ENCODE measurements at places on chromosomes 1 and 21.

- DNase-seq = no peak
Observed at GRCh38 chr1:201344206-201345080, 33.0 kb downstream of the TNNT2 start.

GRCh38 chr1:108057541-108057940, 92.6 kb upstream of the VAV3 start:
- DNase-seq = peak; percentile 9

DNA sequence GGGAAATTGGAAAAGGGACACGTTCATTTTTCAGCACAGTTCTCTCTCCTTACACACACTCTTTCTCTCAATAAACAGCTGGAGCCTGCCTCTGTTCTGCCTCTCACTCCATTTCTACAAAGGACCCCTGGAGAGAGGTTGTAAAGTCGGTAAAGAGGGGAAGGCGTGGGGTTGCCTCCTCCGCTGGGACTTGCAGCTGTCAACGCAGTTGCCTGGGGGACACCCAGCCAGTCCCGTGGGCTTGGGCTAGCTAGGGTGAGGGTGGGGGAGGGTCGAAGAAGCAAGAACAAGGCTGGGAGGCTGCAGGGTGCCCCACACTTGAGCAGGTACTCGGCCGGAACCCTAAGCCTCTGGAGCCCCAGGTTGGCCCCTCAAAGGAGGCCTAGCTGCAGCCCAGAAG, 27.6 kb downstream of the C1orf216 start:
- no peak for DNase-seq

GRCh38 chr1:23718482-23718881, 24.8 kb upstream of the ELOA start:
- DNase-seq = peak; percentile 46

- peak; percentile 17 for DNase-seq
Observed at GRCh38 chr1:95384567-95384966, 150.6 kb downstream of the RWDD3 start.

- no peak for DNase-seq
Observed at GRCh38 chr1:64047549-64047996, 155.8 kb upstream of the UBE2U start.

GRCh38 chr21:36330904-36331303, 10.9 kb downstream of the MORC3 start:
- peak; percentile 64 for DNase-seq

GRCh38 chr1:221292652-221293051, 413.4 kb downstream of the HLX start:
- no peak for DNase-seq

DNA sequence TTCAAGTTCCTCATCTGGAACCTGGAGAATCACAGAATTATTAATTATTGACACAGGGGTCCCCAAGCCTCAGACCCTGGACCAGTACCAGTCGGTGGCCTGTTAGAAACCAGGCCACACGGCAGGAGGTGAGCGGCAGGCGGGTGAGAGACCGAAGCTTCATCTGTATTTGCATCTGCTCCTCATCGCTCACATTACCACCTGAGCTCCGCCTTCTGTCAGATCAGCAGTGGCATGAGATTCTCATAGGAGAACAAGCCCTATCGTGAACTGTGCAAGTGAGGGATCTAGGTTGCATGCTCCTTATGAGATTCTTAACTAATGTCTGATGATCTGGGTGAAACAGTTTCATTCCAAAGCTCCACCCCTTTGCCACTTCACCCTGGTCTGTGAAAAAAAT, 125.9 kb downstream of the C1orf21 start:
- no peak for DNase-seq

DNA sequence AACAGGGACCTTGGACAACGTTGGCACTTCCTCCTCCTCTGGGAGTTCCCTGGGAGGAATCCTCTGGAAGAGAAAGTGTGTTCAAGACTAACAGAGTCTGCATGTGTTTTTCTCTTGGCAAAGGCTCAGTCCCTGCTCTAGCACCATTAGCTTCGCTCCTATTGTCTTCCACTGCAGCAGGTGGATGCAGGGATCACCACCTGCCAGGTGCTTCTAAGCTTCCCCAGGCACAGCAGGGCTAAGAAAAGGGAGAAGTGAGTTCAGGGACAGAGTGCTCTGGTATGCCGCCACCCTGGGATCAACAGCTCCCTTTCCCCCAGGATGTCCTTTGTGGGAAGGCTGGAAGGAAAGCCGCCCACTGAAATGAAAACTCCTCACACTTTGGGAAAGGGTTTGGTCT, 43.9 kb upstream of the IL20 start:
- no peak for DNase-seq

- DNase-seq = no peak
Observed at GRCh38 chr1:6462412-6463119, 3.4 kb downstream of the TNFRSF25 start.

- DNase-seq = no peak
Observed at GRCh38 chr1:205276689-205277065, 44.9 kb downstream of the NUAK2 start.

Measured in M059J (cell line).